Activated CD4-positive, alpha-beta T cell treated with anti-CD3 and anti-CD28 coated beads, Interleukin-2, amount 50 U/mL, for 16 hours (primary cell): ENCODE measurements at places on chromosomes 6 and 20.

DNA sequence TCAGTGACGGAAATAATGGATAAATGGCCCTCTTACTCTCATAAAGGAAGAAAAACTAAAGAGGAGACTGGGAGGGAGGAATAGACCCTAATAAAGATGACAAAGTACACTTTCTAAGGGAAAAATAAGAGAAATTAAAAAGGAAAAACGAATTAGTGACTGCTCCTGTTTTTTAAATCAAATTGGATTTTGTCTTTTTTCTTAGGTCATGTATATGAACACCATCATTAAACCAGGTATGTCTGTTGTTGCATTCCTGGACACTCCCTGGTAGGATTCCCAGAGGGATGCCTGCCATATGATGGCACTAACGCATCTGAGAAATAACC, 59.4 kb upstream of the BTN3A2 start:
- DNase-seq: no peak

DNA sequence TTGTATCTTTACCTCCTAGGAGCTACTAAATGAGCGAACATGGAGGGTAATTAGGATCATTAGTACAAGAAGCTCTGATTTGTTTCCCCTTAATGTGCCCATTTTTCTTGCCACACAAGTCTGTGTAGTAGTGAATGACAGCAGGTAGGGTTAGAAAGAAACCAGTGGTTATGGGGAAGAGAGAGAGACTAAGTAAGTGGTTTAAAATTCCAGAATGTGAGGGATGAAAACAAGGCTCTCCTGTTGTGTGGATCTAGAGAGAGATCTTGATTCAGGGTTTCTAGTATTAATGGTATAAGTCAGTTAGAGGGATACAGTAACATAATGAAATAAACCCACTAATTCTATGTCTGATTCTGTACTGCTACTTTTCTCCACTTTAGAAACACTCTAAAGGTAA, 22.7 kb downstream of the STXBP5 start:
- no peak for DNase-seq

- DNase-seq: no peak
Measured at GRCh38 chr6:91075244-91075976, 488.5 kb upstream of the MAP3K7 start.

- DNase-seq: no peak
Measured at GRCh38 chr20:35489717-35490116, 34.3 kb downstream of the CEP250 start.

DNA sequence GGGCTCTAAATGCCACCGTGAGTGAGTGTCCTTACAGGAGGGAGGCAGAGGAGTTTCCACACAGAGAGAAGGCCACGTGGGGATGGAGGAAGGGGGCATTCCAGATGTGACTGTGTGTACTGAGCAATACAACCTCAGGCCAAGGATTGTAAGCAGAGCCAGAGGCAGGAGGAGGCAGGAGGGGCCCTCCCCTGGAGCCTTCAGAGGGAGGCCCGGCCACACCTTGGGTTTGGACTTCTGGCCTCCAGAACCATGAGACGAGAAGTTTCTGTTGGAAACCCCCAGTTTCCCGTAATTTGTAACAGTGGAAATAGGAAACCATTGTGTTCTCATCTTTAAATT, 9.3 kb upstream of the KIF25 start:
- DNase-seq: no peak
